ENCODE measurements at places on chromosomes 7 and 10.

GRCh38 chr10:99765672-99766301 is 16.7 kb upstream of the ABCC2 start:
- no peak for DNase-seq

DNA sequence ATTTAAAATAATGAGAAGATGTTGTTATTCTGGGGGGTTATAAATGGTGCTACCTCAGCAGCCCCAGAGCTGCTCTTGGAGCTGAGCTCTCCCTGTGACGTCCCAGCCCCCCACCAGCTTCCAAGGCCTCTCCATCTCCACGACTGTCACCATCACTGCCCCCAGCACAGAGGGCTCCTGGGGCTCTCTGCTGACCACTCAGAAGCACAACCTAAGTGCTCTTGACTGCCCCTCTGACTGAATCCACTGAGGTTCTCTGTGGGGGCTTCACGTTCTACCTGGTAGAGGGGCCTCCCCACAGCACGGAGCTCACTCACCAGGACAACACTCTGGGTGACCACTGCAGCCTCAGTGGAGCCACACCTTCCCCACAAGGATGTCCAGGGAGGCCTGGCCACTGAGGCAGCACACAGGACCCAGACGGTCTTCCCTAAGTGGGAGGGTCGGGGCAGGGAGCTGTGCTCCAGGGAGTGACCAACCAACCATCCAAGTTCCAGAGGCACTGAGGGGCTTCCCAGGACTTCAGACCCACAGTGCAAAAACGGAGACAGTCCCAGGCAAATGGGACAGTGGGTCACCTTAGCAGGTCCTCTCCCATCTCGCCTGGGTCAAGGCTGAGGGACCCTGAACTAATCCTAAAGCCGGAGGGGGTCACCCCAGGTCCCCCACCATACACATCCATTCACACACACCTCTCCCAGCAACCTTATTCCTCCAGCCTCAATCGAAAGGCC is 121.0 kb upstream of the PPP2R2D start:
- DNase-seq: no peak

- DNase-seq: no peak
Measured at GRCh38 chr7:44595934-44596635, 10.3 kb upstream of the OGDH start.

DNA sequence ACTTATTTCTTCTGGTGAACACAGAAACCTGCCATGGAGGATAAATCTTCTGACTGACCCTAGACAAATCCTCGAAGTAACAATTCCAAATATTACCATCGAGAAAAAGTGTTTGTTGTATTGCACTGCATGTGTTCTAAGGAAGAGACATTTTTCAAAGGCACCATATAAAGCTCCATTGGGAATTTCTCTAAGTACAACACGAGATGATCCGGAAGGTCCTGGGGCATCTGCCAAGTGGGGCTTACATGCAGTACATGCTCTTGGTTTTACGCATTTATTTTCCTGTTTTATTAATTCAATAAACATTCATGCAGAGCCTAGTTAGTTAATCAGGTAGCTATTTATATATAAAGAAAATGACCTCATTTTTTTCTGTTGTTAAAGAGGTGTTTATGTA is 692.0 kb upstream of the IGFBP3 start:
- no peak for DNase-seq

DNA sequence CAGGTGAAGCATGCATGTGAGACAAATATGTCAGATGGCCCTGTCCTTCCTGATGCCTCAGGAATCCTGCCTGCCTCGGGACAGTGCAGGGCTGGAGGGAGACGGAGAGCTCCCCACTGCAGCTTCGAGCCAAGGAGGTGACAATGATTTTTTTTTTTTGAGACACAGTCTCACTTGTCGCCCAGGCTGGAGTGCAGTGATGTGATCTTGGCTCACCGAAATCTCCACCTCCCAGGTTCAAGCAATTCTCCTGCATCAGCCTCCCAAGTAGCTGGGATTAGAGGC is 68.8 kb downstream of the OAT start:
- no peak for DNase-seq

DNA sequence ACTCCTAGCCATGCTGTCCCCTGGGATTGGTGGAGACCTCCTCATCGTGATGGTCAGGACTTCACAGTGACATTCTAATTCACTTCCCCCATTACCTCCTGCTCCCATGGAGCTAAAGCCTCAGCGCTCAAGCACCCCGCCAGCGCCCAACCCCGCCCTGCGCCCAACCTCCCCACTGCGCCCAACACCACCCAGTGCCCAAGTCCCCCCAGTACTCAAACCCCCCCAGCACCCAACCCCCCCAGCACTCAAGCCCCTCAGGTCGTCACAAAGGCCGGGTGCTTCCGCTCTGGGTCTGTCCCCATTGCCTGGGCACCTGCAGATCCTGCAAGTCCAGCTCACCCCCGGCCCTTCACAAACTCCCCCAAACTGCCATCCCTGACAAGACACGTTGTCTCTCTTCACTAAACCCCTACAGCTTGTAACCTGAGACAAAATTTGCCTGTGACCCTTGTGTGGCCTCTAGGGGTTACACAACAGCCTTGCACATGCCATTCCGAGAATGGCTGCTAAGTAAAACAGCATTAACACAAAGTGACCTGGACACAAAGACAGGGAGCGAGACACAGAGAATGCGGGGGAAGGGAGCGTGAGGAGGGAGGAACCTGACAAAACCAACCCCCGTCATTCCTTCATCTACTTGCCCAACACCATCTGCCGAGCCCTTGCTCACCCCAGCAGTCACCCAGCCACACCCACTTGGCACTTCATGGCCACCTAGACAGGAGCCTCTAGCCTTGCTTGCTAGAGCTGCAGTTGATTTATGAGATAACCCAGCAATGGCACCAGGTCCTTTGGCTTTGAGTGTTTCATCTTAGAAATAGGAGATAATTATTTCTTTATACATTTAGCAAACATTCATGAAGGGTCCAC is 107.8 kb downstream of the ADARB2 start:
- DNase-seq: no peak

DNA sequence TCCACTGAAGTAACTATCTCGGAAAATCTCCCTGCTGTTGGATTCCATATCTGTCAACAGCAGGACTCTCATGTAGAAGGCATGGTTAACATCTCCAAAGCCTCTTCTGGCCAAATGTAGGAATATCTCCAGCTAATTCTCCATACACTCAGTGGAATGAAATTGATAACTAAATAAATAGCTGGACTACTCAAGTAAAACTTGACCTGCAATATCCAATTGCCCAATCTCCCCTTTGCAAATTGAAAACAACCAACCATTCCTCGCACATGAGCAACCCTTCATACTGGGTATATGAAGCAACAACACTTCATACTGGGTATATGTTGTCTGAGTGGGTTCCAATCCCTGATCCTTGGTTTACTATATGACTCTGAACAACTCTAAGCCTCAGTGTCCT is 105.4 kb upstream of the KMT2E start:
- no peak for DNase-seq

DNA sequence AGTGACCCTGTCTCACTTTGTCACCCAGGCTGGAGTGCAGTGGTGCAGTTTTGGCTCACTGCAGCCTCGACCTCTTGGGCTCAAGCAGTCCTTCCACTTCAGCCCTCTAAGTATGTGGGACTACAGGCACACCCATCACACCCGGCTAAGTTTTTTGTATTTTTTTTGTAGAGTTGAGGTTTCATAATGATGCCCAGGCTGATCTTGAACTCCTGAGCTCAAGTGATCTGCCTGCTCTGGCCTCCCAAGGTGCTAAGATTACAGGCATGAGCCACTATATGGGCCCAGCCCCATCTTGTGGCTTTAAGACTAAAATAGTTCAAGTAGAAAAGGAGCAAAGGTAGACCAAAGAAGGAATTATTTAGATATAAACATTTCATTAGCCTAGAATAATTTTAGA is 65.5 kb downstream of the MLLT10 start:
- no peak for DNase-seq

DNA sequence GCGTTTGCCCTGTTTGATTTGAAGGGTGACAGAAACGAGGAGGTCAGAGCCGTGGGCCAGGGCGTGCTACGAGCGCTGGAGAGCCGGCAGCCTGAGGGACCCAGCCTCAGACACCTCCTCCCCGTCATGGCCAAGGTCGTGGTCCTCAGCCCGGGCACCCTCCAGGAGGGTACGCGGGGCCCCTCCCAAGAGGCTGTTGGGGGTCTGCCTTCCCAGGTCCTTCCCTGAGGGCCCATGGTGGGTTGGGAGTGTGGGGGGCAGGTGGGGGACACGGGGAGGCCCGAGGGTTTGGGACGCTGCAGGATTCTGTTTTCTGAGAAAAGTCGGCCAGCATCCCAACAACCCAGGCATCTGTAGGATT is 7.8 kb downstream of the AP5Z1 start:
- no peak for DNase-seq

DNA sequence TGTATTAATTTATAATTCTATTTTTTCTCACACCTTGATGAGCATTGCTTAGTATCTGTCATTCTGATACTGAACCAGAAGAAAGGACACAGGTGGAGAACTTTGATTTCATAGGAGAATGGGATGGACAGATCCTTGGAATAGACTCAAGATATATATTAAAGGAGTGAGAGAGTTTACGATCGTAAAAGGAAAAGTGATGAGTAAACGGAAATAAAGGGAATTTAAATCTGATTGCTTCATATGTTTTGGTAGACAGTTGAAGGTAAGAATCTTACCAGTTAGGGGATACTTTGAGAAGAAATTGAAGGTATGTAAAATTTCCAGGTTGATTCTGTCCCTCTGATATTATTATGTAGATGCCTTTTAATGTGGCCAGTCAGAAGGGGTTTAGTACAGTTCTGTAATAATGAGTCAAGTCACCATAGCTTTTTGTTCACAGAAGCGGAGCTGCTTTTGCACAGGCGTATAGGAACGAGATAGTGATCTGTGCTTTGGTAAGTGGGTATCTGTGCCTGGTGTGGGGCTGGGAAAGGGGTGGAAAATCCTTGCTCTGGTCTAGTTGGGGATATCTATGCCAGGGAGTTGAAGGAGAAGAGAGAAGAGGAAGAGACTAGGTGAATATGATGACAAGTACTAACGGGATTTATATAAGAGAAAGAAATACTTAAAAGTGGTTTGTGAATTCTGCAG is 15.4 kb downstream of the SP4 start:
- no peak for DNase-seq

GRCh38 chr10:106672517-106673175 is 491.9 kb downstream of the SORCS1 start:
- DNase-seq: no peak

DNA sequence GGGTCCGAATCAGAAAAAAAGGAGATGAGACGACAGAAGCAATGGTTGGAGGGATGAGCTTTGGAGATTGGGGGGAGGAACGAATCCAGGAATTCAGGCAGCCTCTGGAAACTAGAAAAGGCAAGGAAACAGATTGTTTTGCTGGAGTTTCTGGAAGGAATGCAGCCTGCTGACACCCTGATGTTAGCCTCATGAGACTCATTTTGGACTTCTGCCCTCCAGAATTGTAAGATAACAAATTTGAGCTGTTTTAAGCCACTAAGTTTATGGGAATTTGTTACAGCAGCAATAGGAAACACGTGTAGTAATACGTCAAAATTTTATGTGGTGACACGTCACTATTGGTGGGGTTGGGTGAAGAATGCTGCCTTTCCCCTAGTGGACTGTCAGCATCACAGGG is 25.6 kb upstream of the NPS start:
- no peak for DNase-seq

DNA sequence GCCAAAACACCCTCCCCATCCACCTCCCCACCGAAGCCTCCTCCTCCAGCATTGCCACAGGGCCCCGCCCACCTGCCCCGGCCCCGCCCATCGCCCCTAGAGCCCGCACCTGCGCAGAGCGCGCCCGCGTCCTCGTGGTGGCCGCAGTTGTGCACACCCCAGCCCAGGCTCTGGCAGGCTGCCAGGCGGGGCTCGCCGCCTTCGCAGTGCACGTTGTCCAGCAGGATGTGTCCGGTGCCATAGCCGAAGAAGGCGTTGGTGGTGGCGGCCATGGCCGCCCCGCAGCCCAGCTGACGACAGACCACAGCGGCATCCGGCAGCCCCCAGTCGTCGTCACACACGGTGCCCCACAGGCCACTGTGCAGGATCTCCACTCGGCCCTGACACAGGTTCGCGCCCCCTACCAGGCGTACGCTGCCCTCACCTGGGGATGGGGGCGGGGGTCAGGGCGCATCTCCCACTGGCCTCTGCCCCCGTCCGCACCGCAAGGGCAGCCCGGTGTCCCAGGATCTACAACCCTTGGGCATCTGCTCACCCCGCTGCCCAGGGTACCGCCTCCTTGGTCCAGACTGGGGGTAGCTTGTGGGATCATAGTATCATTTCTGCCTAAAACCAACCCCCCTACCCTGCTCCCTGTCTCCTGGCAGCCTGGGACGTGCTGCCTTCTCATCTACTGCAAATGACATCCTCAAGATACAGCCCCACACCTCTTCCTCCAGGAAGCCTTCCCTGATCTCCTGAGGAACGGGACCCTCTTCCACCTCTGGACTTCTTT is 11.9 kb downstream of the SSC4D start:
- DNase-seq: peak; percentile 70

- no peak for DNase-seq
Measured at GRCh38 chr7:15626041-15626440, 60.4 kb downstream of the MEOX2 start.

GRCh38 chr10:61961278-61961677 is 59.8 kb downstream of the ARID5B start:
- no peak for DNase-seq

- DNase-seq: no peak
Measured at GRCh38 chr10:44761076-44761475, 150.1 kb upstream of the TMEM72 start.

GRCh38 chr7:151624246-151624928 is 104.7 kb upstream of the RHEB start:
- no peak for DNase-seq

GRCh38 chr10:44650691-44651661 is 260.2 kb upstream of the TMEM72 start:
- DNase-seq: no peak

GRCh38 chr10:121027371-121027770 is 176.2 kb downstream of the WDR11 start:
- DNase-seq: no peak

DNA sequence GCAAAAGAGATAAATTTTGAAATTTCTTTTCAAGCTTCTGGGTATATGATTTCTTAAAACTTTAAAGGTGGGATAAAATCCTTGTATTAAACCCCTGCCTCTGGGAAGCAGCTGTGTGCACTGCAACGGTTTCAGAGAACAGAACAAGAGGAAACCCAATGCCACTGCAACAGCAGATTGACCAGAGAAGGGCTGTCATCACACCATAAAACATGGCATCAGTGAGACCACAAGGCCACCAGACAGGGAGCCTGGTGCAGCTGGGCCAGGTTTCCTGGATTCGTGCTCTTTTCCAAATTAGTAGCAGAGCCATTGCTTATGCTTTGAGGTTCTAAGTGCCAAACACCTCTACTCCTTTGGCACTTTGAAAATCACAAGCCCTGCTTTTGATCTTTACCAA is 152.4 kb downstream of the PRPF18 start:
- no peak for DNase-seq

- DNase-seq: no peak
Measured at GRCh38 chr7:138458576-138459412, 1.3 kb upstream of the TRIM24 start.

Measured in activated CD4-positive, alpha-beta T cell treated with anti-CD3 and anti-CD28 coated beads for 1 hour (primary cell).